Hematopoietic multipotent progenitor cell treated with erythropoietin and hydrocortisone succinate and interleukin-3 and kit ligand, for 6 days (in vitro differentiated cells): ENCODE measurements at places on chromosomes 16 and 17.
A peak's percentile ranks its signal among the peaks of the same experiment; 100 is the strongest.

DNA sequence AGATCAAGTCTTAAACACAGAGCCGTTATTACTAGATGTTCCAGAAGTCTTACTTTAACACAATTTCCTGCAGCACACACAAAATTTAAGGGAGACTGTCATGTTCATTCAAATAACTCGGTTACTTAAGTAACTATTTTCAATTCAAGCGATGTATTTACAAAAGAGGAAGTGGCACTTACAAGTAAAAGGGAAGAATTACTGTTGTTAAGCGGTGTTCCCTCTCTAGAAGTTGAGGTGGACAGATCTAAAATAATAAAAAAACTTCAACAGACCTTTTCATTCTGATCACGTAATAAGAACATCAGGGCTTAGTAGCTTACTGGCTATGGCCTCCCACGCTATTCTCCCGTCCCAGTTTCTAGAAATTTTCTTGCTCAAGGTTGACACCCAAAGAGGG, 26.2 kb upstream of the TXNDC11 start:
- peak; percentile 51 for DNase-seq

DNA sequence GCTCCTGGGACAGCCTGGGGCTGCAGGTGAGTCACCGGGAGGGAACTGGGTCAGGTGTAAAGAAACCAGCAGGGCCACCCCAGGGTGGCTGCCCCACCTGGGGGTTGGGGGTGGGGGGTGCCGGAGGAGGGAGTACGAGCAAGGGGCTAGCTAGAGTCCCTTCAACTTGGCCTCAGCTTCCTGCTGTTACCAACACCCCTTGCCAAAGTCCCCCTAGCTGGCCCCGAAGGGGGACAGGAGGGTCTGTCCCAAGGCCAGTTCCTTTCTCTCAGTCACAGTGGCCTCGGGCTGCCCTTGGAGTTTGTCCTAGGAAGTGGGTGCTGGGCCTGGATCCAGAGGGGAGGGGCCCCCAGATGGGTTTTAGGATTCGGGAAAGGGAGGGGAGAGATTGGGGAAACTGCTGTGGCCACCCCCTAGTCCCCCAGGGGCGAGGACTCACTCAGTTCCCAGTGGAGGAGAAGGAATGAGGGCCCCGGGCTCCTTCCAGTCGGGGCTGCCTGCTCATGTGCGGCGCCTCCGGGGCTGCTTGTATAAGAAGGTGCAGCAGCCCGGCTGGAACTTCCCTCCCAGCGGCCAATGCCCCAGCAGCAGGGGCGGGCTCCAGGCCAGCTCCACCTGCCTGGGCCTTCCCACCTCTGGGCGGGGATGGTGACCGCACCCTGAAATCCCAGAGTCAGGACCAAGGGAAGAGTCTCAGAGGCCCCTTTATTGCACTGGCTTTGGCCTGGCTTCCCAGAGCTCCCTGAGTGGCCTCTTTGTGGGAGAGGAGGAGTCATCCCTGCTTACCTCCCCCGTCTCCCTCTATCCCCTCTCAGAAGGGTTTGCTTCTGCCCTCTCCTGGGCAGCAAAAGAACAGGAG, 7.3 kb downstream of the ARHGAP27 start:
- DNase-seq = peak; percentile 66

DNA sequence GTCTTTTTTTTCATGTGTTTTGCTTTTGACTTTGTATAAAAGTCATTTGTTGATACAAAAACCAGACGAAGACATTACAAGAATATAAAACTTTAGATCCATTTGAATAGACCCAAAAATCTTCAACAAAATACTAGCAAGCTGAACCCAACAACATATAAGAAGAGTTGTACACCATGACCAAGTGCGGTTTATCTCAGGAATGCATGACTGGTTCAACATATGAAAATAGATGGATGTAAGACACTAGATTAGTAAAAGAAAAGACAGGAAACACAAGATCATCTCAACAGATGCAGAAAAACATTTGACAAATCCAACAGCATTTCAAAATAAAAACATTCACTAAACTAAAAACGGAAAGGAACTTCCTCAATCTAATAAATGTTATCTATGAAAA, 69.0 kb downstream of the TBC1D16 start:
- DNase-seq = peak; percentile 31

GRCh38 chr16:67302970-67303369, 23.6 kb downstream of the KCTD19 start:
- DNase-seq = peak; percentile 46

GRCh38 chr16:2404099-2404498, 25.1 kb upstream of the CCNF start:
- DNase-seq = no peak

GRCh38 chr17:37779554-37779953, 34.7 kb upstream of the HNF1B start:
- no peak for DNase-seq

GRCh38 chr16:50961952-50962351, 189.1 kb downstream of the SALL1 start:
- no peak for DNase-seq

DNA sequence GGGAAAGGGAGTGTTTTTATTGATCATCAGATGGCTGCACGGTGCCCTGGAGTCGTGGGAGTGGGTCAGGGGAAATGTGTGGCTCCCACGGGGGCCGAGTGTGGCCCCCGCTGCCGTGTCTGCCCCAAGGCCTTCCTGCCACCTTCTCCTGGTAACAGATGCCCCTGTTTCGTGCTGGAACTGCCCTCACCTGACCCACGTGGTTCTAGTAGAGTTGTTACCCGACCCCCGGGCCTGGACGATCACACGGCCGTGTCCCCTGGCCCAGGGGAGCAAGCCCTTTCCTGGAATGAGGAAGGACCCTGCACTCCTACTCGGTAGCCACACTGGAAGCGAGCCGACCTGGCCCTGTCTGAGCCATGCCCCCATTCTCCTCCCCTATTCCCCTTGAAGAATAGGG, 37.6 kb downstream of the ACTG1 start:
- no peak for DNase-seq

- no peak for DNase-seq
These were observed 12.0 kb downstream of the APPBP2 start for GRCh38 chr17:60514053-60514452.

GRCh38 chr17:73921306-73921705, 277.1 kb upstream of the SDK2 start:
- DNase-seq = no peak

DNA sequence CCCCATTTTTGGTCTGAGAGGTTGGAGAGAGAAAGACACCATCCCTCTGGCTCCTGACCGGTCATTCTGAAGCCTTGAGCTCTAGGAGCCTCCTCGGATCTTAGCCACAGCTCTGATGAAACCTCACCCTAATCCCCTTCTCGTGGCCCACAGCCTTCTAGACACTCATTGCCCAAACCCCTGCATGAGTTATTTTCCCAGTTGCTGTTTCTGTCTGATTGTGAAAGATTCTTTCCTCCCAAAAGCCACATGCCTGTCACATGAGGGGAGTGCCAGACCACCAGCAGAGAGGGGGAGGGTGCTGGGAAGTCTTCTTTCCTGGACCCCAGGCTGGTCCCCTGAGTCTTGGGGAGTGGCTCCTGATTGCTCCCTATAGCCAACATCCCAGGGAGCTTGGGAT, 17.6 kb upstream of the ABR start:
- peak; percentile 75 for DNase-seq

- peak; percentile 65 for DNase-seq
These were observed 477 bp downstream of the NTAN1 start for GRCh38 chr16:15055141-15056053.

DNA sequence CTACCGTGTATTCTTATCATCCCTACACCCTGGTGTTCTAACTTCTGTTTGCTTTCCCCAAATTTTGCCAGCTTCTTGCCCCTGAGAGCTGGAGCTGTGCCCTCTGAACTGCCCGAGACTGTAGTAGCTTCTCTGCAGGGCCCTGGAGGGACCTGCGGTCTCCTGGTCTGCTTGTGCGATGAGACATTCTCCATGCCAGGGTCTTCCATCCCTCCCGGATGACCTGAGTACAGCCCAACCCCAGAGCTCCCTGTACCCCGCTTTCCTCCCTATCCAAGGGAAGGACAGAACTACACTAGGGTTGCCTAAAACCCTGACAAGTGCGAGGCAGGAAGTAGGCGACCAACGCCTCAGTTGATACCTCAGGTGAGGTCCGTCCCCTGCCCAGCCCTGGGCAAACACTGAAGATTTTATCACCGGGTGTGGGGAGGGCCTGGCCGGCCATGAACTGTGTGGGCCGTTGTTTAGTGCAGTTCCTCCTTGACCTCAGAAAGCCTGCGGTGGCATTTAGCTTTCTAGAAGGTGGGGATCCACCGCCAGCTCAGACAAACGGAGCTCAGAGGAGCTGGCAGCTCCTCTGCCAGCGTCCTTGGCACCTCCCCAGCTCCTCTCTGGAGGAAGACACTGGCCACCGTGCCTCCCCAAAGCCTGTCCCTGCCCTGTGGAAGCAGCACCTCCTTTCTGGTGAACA, 13.7 kb downstream of the CANT1 start:
- no peak for DNase-seq

GRCh38 chr16:50696126-50696525, 2.7 kb downstream of the NOD2 start:
- DNase-seq = no peak

- DNase-seq = peak; percentile 57
These were observed 9.6 kb downstream of the CDC42EP4 start for GRCh38 chr17:73302189-73302588.

GRCh38 chr16:46947900-46948547, 25.4 kb downstream of the DNAJA2 start:
- DNase-seq = peak; percentile 82

DNA sequence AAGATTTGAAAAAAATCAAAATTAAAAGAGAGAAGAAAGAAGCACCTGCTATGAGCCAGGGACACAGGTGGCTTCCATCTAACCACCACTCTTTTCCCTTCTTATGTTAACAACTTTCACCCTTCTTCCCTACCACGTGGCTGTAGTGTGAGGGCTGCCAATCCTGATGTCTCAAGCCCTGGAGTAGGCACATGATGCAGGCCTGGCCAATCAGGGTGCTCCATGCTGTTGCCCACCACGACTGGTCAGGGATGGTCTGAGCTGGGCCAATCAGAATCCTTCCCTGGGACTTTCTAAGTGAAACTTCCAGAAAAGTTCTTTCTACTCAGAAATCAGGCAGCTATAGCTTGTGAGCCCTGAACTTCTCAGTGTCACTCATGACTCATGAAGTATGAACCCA, 140.7 kb downstream of the SDK2 start:
- no peak for DNase-seq

- peak; percentile 91 for DNase-seq
These were observed 15.3 kb upstream of the TNS4 start for GRCh38 chr17:40516581-40517285.

- no peak for DNase-seq
These were observed 321.4 kb downstream of the FOXL1 start for GRCh38 chr16:86899757-86900156.

DNA sequence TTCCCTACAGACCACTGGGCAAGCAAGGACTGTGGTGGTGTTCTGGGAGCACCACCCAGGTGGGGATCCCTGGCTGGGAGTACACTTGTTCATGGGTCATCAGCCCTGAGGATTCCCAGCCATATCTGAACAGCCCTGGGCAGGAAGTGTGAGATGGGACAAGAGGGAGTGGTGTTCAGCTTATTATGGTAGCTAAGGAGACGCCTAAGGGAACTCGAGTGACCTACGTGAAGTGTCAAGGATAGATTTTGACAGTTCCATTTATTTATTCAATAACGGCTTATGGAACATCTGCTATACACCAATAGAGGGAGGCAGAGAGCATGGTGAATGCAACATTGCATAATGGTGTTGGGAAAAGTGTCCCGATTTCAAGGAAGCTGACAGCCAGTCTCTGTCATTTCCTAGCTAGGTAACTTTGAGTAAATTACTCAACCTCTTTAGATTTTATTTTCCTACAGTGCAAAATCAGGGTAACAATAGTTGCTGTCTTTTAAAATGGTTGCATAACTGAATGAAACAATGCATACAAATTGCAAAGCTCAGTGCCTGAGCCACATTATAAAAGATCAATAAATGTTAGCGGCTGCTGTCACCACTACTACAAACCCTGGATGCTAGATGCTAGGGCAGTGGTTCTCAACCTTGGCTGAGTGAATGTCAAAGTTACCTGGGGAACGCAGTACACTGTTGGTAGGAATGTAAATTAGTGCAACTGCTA, 534.1 kb downstream of the GRIN2A start:
- peak; percentile 48 for DNase-seq

GRCh38 chr17:36602030-36602748, 806 bp downstream of the MRM1 start:
- DNase-seq = peak; percentile 40
